ENCODE measurements at places on chromosomes 4 and X. TPM values are rescaled to one million over a fixed set of nuclear protein-coding genes. Genes with fewer than 3 reads are reported as not detected.

SPANXC gene
- total RNA-seq, result not detected

ZNF711 gene
- total RNA-seq, result 14.9 TPM

RIBC1 gene
- 1.2 TPM for total RNA-seq

STK32B gene
- total RNA-seq, result 1.0 TPM

FGF2 gene
- total RNA-seq, result 95.2 TPM

XAGE1B gene
- not detected for total RNA-seq

Measured in H9 (cell line).